ENCODE measurements at places on chromosomes 13 and 19.

DNA sequence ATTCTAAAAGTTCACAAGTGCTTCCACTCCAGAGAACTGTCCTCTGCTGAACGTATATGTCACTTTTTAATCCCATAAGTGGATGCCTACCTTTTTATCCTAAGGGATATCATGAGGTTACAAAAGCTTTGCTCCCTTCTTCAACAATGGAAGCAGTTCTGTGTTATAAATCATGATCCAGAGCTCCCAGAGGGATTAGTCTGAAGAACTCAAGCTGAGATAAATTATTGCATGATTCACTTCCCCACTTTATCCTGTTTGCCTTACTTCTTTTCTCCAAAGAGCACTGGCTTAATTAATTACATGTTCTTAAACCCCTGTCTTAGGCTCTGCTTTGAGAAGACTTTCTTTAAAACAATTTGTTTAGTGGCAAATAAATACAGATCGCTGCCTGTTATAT lies 246.7 kb downstream of the PCDH17 start:
- no peak for DNase-seq

DNA sequence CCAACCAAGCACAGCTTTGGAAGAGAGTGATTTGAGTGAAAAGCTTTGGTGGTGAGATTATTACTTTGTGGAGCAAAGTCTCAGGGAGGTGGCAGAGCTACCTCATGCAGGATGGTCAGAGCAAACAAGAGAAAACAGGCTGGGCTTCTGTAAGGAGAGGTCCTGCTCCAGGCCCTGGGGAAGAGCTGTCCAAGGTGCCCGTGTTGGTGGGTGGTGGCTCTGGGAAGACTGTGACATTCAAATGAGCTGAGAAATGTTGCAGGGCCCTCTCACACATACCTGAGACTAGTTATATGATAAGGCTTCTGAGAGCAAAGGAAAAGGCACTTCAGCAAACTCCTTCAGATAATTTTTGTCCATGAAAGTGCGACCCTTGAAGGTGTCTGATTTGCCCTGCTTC lies 205.5 kb upstream of the SOX21 start:
- DNase-seq, result no peak

DNA sequence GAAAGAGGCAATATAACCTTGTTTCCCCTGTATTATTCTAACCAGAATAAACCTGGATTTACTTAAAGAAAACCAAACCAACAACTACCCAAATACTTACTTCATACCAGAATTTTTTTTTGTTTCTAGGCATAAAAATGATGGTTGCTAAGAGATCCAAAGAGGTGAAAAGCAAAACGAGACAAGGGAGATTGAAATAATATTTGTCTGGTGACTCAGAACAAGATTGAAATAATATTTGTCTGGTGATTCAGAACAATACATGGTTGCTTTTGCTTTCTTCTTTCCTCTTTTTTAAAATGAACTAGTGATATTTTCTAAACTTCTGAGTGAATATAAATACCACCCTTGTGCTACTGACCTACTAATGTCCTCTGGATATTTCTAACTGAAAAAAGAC lies 592.9 kb downstream of the KCTD12 start:
- no peak for DNase-seq

DNA sequence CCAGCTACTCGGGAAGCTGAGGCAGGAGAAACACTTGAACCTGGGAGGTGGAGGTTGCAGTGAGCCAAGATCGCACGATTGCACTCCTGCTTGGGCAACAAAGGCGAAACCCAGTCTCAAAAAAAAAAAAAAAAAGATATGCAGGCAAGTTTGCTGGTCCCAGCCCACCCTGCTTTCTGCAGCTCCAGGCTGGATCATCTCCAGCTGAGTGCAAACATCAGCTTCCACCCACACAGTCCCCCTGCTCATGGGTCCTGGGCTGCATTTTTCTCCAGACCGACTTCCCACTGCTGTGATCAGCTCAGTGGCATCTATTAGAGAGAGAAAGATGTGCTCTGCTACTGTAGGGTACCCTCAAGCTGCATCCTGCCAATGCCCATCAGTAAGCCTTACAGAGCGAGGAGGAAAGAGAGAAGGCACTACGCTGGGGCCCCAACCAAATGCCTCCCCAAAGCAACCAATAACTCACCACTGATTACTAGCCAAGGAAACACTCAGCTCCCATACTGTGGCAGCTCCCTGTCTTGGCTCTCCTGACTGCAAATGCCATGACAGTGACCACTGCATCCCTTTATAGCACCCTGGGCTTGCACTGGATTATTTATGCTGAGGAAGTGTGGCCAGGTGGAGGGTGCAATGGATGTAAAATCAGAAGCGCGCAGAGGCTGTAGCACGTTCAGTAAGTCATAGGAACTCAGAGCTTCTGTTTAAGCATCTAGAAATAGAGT lies 170.9 kb upstream of the ZNF507 start:
- DNase-seq, result no peak

DNA sequence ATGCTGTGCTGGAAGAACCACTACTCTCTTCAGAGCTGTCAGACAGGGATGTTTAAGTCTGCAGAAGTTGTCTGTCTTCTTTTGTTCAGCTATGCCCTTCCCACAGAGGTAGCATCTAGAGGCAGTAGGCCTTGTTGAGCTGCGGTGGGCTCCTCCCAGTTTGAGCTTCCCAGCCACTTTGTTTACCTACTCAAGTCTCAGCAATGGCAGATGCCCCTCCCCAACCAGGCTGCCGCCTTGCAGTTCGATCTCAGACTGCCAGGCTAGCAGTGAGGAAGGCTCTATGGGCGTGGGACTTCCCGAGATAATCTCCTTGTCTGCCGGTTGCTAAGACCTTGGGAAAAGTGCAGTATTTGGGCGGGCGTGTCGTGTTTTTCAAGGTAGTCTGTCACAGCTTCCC lies 42.1 kb upstream of the UQCRFS1 start:
- no peak for DNase-seq

DNA sequence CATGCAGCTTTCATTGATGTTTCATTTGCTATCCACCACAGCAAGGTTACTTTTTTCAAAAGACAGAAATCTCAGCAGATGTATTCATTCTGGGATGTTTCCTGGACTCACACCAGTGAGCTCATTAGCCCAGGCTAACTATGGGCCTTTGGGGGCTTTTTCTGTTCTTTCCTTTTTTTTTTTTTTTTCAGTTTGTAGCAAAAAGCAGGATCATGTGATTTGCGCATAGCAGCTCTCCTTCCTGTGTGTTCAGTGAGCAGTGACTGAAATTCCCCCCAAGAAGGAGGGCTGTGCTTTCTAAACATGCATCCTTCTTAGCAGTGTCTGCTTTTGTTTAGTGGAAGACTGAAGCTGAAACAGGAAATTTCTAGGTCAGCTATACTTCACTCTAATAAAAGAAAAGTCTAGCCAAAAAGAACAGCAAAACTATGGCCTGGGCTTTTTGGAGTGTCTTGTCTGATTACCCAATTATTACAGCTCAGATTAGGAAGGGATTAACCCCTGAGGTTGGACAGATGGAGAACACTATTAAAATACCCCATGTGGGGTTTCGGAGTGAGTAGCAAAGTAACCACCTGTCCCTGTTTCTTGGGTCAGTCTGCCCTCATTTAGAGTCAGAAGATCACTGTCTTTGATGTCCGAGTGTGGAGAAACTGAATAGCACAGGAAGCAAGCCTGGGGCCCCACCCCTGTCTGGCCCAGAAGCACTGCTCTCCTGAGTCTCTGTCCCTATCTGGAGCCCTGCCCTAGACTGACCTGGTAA lies 8.9 kb upstream of the AMER2 start:
- no peak for DNase-seq

DNA sequence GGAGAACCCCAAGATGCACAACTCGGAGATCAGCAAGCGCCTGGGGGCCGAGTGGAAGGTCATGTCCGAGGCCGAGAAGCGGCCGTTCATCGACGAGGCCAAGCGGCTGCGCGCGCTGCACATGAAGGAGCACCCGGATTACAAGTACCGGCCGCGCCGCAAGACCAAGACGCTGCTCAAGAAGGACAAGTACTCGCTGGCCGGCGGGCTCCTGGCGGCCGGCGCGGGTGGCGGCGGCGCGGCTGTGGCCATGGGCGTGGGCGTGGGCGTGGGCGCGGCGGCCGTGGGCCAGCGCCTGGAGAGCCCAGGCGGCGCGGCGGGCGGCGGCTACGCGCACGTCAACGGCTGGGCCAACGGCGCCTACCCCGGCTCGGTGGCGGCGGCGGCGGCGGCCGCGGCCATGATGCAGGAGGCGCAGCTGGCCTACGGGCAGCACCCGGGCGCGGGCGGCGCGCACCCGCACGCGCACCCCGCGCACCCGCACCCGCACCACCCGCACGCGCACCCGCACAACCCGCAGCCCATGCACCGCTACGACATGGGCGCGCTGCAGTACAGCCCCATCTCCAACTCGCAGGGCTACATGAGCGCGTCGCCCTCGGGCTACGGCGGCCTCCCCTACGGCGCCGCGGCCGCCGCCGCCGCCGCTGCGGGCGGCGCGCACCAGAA lies 1.1 kb downstream of the SOX1 start:
- DNase-seq, result no peak

- peak; percentile 64 for DNase-seq
Observed at GRCh38 chr13:29594710-29595379, 643 bp downstream of the SLC7A1 start.

DNA sequence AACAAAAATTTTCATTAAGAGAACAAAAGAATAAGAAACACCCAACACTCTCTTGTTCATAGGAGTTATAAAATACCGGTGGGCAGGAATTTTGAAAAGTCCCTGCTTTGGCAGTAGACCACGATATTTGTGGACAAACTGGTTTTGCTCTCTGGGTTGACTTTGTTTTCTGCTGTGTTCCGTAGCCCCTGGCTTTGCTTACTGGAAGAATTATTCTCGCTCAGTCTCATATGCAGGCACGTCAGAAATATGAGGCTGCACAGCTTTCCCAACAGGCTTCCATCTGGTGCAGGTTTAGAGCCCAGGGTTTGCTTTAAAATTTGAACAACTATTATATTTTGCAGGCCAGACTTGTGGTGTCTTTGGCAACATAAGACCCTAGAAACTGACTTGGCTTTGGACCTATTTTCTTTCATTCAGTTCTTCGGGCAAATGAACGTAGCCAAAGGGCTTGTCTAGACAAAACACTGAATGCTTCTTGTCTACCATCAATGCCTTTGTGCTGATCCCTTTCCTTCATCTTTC lies 2012.6 kb downstream of the PCDH9 start:
- no peak for DNase-seq

DNA sequence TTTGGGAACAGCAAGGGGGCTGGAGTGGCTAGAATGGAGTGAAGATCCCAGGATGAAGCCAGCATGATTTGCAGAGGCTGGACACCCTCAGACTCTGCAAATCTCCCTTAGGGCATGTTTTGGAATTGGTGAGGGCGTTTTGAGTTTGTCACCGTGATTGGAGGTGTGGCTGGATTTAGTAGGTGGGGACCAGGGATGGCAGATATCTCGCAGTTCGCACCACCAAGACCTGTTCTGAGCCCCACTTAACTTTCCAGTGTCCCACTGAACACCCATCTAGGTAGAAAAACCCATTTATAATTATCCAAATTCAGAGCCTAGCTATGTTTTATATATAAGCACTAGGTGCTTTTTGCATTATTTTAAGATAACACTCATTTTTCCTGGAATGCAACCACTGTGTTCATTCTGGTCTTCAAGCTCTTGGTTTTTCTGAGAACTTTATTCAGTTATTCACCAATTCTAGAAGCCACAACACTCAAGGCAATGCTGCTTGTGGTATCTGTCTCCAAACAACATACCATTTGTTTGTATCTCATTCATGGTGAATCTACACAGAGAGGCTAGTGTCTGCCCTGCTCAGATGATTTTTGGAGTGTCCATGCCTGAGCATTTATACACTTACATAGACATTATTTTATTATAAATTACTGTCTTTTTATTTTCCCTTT lies 3.0 kb upstream of the NANOS2 start:
- no peak for DNase-seq

DNA sequence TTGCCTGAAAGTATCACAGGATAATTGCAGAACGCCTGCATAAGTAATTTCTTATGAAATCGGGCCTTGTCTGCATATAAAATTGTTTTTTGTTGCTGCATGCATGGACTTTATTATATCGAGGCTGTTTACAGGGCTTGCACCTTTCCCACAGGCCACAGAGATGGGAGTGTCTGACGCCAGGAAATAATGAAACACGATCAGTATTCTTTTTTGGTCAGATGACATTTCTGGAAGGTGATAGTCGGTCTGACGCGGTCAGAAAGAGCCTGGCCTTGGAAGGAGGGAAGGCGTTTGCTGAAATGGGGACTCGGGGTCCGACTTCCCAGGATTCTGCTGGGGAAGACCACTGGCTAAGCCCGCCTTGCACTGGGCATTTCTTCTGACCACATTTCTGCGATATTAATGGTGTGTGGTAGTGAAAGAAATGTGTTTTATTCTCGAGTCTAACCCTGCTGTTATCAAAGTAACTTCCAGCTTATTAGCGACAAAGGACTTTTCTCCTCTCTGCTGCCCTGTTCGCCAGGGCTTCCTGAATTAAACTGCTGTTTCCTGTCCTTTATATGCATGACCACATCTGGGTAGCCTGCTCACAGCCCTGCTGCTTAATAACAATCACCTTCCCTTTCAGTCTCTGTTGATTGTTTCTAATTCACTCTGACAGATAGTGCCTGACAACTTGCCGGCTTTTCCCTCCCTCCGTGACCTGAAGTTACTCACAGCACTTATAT lies 11.6 kb upstream of the ZNF536 start:
- no peak for DNase-seq

DNA sequence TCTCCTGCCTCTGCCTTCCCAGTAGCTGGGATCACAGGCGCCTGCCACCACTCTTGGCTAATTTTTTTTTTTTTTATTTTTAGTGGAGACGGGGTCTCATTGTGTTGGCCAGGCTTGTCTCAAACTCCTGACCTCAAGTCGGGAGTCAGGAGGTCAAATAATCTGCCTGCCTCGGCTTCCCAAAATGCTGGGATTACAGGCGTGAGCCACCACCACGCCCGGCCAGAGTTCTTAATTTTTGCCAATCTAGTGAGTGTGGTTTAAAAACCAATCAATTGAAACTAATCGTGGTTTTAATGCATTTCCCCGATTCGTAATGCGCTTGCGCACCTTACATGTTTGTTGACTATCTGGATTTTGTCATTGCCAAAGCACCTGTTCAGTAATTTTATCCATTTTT lies 37.0 kb downstream of the SKA3 start:
- no peak for DNase-seq

- no peak for DNase-seq
Observed at GRCh38 chr19:6828306-6828697, 55.8 kb downstream of the VAV1 start.

GRCh38 chr13:90201202-90201601 lies 1146.3 kb upstream of the MIR17HG start:
- DNase-seq, result no peak

Data from stimulated activated CD4-positive, alpha-beta T cell treated with anti-CD3 and anti-CD28 coated beads, Interleukin-12 subunit alpha, Interleukin-12 subunit beta, amount 100 ng/mL, for 48 hours (primary cell).